ENCODE measurements at places on chromosomes 16 and 17. TPM values are rescaled to one million over a fixed set of nuclear protein-coding genes. Genes with fewer than 3 reads are reported as not detected.

Gene ALDOA
- total RNA-seq = 89.8 TPM

Gene CEMP1
- not detected for total RNA-seq

Gene SSTR5
- total RNA-seq = not detected

Gene SPDYE4
- not detected for total RNA-seq

Gene RCVRN
- 0.31 TPM for total RNA-seq

Gene KRTAP9-7
- total RNA-seq = not detected

Gene GPS1
- total RNA-seq = 78.9 TPM

Gene HS3ST2
- 5.9 TPM for total RNA-seq

Gene FOXC2
- total RNA-seq = not detected

Gene VKORC1
- 39.4 TPM for total RNA-seq

Gene GINS2
- total RNA-seq = 7.5 TPM

Gene SARM1
- total RNA-seq = 54.1 TPM

Gene TACO1
- 7.2 TPM for total RNA-seq

Gene OR1F1
- total RNA-seq = 0.94 TPM

Gene TBC1D28
- 5.3 TPM for total RNA-seq

Gene SOX9
- total RNA-seq = 27.9 TPM

Gene CCL23
- not detected for total RNA-seq

Gene IL17C
- not detected for total RNA-seq

Gene HLF
- 19.7 TPM for total RNA-seq

Gene CDH8
- 37.2 TPM for total RNA-seq

Gene MYO15A
- 9.4 TPM for total RNA-seq

Gene PPM1E
- total RNA-seq = 52.3 TPM

Gene PLD6
- 6.9 TPM for total RNA-seq

Gene MRPL10
- 13.5 TPM for total RNA-seq

Gene CCL15
- total RNA-seq = not detected

Gene NCBP3
- total RNA-seq = 60.7 TPM

Gene SNAI3
- not detected for total RNA-seq

Gene TAT
- not detected for total RNA-seq

Gene PPY
- not detected for total RNA-seq

Gene ABCA9
- 4.4 TPM for total RNA-seq

Gene NETO2
- total RNA-seq = 182 TPM

Gene HEATR9
- not detected for total RNA-seq

Gene MARVELD3
- not detected for total RNA-seq

Measured in parietal lobe (tissue), 2 donors.